ENCODE measurements at places on chromosomes 12 and 14.

DNA sequence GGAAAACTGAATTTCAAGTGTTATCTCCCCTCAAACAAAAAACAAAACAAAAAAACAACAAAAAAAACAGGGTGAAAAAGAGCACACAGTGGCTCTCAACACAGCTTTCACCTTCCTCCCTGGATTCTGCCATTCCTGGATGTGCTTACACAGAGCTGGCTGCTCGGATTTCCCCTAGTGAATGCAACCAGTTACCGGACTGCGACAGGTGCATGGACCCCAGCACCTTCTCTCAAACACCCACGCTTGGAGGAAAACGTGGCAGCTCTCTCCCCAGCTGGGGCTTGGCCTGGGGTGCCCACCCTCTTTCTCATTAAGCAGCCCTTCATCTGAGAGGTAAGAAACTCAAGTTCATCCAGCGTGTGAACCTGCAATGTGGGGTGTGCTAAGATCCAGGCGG, 33.5 kb upstream of the DICER1 start:
- DNase-seq, result no peak

- no peak for DNase-seq
Measured at GRCh38 chr14:34204774-34205173, 253.9 kb upstream of the EGLN3 start.

GRCh38 chr12:25781232-25781631, 177.2 kb upstream of the RASSF8 start:
- DNase-seq, result no peak

GRCh38 chr12:95416111-95416636, 57.8 kb upstream of the METAP2 start:
- DNase-seq, result no peak

- DNase-seq, result no peak
Measured at GRCh38 chr12:18068355-18068754, 21.6 kb downstream of the RERGL start.

- DNase-seq, result no peak
Measured at GRCh38 chr12:570921-571794, 92.1 kb downstream of the NINJ2 start.

DNA sequence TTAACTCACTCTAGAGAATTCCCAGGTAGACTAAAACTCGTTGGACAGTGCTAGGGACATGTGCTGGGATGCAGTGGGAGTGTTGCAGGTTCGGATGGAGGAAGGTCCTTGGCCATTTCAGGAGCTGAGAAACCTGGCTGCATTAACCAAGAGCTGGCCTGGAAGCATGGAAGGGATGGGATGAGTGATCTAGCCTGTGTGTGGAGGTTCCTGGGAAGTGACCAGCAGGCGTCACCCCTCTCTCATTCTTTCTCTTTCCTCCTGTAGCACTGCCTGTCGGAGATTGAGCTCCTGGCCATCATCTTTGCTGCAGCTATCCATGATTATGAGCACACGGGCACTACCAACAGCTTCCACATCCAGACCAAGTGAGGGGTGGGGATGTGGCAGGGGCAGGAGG, 15.6 kb downstream of the PPP1R1A start:
- no peak for DNase-seq

DNA sequence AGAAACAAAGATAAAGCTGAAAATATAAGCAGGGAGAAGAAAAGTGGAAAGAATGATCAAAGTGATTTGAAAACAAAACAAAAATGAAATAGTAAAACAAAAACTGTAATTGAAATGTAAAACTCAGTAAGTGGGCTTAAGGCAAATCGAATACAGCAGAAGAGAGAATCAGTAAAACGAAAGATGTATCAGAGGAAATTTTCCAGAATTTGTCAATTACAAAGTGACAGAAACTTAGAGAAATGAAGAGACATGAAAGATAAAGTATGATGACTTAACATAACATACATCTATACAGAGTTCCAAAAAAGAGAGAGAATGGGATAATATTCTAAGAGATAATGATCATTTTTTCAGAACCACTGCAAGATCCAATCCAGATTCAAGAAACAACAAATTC, 10.5 kb downstream of the ZFC3H1 start:
- no peak for DNase-seq

GRCh38 chr12:76307083-76307482, 41.1 kb downstream of the BBS10 start:
- DNase-seq, result no peak

- peak; percentile 26 for DNase-seq
Measured at GRCh38 chr14:73237219-73237785, at the start of gene PAPLN. PAPLN (plus strand) TSS chr14:73237506; CDS start chr14:73239779, 2,273 bp downstream.

DNA sequence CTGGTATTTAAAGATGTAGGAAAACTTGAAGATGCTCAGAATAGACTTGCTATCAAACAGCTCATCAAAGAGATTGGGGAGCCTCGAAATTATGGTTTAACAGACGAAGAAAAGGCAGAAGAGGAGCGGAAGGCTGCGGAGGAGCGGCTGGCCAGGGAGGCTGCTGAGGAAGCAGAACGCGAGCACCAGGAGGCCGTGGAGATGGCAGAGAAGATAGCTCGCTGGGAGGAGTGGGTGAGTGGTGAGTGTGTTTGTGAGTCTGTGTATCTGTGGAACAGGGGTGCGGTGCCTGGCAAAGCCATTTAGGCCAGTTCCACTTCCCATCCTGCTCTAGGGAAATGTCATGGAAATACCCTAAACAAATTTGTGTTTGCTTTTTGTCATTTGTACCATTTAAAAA, 19.2 kb upstream of the PAPOLA start:
- DNase-seq, result no peak

DNA sequence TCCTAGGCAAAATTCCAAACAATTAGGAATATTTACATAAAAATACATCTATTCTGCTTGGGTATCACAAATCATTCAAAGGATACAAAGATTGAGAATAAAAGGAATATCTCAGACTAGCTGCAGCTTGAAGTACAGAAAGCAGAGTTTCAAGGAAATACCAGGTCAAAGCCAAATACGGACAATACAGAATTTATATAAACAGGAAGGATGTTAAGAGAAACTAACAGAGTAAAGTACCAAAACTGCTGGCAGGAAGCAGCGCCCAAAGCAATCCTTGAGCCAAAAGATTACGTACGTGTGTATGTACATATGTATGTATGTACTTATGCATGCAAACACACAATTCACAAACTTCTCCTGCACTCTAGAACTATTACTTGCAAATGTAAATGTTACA, 86.6 kb downstream of the PPP1R12A start:
- DNase-seq, result no peak

- DNase-seq, result no peak
Measured at GRCh38 chr12:89884416-89884898, 175.8 kb upstream of the ATP2B1 start.

- no peak for DNase-seq
Measured at GRCh38 chr14:95712398-95712797, 1.5 kb downstream of the TCL1A start.

DNA sequence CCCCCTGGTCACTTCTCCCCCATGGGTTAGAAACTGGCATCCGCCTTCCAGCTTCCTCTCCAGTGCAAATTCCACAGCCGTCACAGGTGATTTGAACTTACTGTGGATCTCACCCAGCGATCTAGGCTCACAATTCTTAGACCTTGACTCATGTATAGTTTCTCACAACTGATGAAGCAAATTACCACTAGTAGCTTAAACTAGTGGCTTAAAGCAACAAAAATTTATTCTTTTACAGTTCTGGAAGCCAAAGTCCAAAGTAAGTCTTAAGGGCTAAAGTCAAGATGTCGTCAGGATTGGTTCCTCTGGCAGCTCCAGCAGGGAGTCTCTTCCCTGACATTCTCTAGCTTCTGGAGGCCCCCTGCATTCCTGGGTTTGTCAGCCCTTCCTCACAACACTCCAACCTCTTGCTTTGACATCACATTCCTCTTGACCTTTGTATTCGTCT, 117.4 kb downstream of the KTN1 start:
- no peak for DNase-seq

GRCh38 chr12:619346-619745, 43.9 kb downstream of the NINJ2 start:
- no peak for DNase-seq

GRCh38 chr14:76919431-76920330, 93.5 kb downstream of the LRRC74A start:
- peak; percentile 47 for DNase-seq

DNA sequence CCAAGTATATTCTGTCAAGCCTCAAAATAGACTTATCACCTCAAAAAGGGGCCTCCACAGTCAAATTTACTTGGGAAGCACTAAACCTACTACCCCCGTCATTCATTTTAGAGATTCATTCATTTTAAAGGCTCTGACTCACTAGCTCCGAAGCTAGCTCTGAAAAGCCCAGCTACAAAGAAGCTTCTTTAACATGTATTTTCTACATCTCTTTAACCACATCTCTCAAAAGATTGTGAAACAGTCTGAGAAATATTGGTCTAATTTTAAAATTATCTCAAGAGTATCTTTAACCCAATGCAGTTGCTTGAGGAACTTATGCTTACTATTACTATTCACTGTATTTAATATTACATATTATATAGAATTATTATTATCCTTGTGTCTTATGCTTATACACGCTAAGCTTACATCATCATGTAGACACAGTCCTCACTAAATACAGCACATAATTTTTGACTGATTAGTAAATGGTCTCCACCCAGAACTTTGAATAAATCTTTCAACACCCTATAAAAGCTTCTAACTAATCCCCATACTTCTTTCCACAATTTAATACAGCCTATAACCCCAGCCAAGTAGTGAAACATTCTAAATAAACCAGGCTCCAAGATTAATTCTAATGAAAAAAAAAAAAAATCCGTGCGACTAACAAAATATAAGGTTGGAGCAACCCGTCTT, 7.8 kb downstream of the NT5DC3 start:
- no peak for DNase-seq

- no peak for DNase-seq
Measured at GRCh38 chr12:105292705-105293104, 37.8 kb upstream of the C12orf75 start.

GRCh38 chr12:91111366-91112325, at the start of gene LUM:
LUM (minus strand) TSS chr12:91111494; CDS start chr12:91108979, 2,515 bp downstream.
- no peak for DNase-seq

- no peak for DNase-seq
Measured at GRCh38 chr12:30447061-30447750, 248.5 kb downstream of the IPO8 start.

- no peak for DNase-seq
Measured at GRCh38 chr14:42407153-42407552, 800.5 kb downstream of the LRFN5 start.

DNA sequence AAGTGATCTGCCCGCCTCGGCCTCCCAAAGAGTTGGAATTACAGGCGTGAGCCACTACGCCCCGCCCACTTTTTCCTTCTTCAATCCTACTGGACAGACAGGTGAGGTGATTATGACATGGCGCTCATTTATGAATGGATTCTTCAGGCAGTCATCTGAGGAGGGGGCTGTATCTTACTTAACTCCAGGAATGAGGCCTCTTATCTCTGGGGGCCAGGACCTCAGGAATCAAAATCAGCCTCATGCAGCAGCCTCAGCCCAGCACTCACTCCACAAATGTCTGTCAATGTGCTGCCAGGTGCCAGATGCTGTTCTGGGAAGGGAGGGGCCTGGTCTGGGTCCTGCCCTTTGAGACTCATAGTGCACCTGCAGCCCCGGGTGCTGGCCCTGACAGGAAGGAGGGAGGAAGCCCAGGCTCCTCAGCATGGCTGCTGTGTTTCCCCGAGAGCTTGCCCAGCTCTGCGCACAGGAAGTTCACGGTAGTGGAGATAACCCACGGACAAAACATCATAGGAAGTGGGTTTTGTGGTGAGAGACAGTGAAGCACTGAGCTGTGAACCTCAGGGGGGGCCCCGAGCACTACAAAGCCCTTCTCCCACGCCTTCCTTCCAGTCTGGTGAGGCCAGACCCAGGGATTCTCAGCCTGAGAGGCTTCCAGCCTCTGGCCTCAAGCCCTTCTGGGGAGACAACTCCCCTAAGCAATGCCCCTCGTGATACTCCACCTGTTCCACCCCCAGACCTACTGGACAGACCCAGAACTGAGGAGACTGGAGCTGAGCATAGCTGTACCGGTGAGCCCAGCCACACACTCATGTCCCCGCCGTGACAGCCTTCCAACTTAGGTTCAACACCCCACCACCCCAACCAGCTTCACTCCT, 22.3 kb downstream of the GALNT6 start:
- DNase-seq, result peak; percentile 87

DNA sequence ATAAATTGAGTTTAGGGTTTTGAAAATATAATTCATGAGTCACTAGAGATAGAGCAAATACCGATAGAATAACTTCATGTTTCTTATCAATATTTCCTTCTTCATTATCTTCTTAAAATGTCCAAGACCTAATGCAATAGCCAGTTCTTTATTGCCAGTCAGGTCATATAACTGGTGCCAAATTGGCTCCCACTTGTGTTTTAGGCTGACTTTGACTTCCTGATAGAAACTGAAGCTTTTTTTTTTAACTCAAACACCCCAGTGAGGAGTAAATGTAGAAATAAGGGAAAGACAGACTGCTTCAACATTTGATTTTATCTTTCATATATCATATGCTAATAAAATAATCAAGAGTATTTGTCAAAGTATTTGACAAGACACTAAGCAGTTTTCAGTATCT, 80.7 kb downstream of the ARMH4 start:
- no peak for DNase-seq

DNA sequence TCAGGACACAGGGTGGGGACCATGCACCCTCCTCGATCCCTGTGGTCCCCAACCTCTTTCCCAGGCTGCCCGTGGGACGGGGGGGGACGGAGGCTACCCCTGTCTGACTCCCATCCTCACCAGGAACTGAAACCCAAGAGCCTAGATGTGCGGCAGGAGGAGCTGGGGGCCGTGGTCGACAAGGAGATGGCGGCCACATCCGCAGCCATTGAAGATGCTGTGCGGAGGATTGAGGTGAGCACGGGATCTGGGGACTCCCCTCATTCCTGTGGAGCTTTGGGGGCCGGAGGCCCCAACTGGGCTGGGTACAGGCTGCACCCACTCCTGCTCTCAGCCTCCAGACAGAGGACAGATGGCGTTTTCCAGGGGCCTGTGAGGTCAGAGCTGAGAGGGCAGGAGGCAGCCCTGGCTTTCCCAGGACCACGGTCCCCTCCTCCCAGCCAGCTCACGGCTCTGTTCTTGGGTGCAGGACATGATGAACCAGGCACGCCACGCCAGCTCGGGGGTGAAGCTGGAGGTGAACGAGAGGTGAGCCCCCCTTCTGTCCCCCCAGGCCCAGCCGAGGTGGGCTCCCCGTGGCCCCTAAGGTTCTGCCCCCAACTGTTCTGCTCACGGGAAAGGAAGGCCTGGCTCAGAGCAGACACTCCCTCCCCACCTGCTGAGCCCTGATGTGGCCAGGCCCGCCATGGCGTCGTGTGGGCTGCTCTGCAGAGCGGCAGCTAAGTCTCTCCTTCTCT, 24.2 kb downstream of the HIP1R start:
- DNase-seq, result no peak

DNA sequence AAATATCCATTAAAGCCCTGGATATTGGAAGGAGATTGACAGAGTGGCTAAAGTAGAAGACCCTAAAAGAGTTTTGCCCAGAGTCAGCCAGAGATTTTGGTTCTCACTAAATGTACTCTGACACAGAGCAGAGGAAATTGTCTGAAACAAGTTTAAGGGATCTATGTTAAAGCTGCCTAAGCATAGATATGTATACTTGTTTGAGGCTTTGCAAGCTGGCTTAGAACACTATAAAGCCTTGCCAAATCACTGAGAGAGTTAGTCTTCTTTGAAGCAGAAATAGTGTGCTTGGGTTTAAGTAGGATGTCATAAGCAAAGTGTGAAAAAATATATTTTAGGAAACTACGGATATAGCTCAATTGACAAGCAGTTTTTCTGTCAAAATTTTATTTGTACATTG, 653.5 kb downstream of the FSCB start:
- DNase-seq, result no peak

- DNase-seq, result no peak
Measured at GRCh38 chr12:103542078-103542477, 45.0 kb upstream of the STAB2 start.

GRCh38 chr14:54137614-54137961, 181.0 kb upstream of the BMP4 start:
- DNase-seq, result no peak

Data from stimulated activated CD4-positive, alpha-beta T cell treated with anti-CD3 and anti-CD28 coated beads, Interleukin-15, amount 100 ng/mL, for 24 hours (primary cell).